ENCODE measurements at places on chromosomes 7 and 10. TPM values are rescaled to one million over a fixed set of nuclear protein-coding genes. Genes with fewer than 3 reads are reported as not detected.

H2BK1 gene
- total RNA-seq: not detected

ANKRD2 gene
- 0.24 TPM for total RNA-seq

POLR2J2 gene
- total RNA-seq: 5.9 TPM

CHAT gene
- total RNA-seq: 0.16 TPM

All from colonic mucosa (tissue), 4 donors.